Naive thymus-derived CD4-positive, alpha-beta T cell (primary cell): ENCODE measurements at places on chromosomes 7 and 10.

GRCh38 chr10:113226399-113226798 is 276.4 kb downstream of the TCF7L2 start:
- H3K4me1 ChIP-seq = no peaks in the 10 kb centered on the region
- H3K27me3 ChIP-seq = no peaks in the 10 kb centered on the region
- no peak overlapping the region for H3K27ac ChIP-seq
- no peaks in the 10 kb centered on the region for H3K36me3 ChIP-seq
- peak; percentile 40 for DNase-seq
- H3K4me3 ChIP-seq = no peak overlapping the region

DNA sequence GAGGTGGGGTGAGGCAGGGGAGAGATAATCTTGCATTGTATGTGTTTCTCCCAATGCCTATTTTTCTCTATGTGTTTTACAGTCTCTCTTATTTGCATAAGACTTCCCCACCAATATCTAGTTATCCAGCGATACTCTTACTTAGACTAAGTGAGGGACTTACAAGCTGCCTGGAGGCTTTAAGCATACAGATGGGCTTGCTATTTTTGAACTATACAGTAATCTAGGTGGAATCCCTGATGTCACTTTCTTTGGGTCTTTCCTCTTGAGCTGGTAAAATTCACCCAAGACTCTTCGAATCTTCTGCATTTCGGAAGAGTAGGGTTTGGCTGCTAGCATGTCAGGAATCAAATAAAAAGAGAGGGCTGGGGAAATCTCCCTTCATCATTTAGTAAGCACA is 76.6 kb downstream of the NDUFB2 start:
- no peak for DNase-seq
- no peaks in the 10 kb centered on the region for H3K4me1 ChIP-seq
- no peak overlapping the region for H3K4me3 ChIP-seq
- no peaks in the 10 kb centered on the region for H3K27me3 ChIP-seq
- H3K27ac ChIP-seq = no peak overlapping the region
- H3K36me3 ChIP-seq = peaks cover 58% of the 10 kb centered on the region

DNA sequence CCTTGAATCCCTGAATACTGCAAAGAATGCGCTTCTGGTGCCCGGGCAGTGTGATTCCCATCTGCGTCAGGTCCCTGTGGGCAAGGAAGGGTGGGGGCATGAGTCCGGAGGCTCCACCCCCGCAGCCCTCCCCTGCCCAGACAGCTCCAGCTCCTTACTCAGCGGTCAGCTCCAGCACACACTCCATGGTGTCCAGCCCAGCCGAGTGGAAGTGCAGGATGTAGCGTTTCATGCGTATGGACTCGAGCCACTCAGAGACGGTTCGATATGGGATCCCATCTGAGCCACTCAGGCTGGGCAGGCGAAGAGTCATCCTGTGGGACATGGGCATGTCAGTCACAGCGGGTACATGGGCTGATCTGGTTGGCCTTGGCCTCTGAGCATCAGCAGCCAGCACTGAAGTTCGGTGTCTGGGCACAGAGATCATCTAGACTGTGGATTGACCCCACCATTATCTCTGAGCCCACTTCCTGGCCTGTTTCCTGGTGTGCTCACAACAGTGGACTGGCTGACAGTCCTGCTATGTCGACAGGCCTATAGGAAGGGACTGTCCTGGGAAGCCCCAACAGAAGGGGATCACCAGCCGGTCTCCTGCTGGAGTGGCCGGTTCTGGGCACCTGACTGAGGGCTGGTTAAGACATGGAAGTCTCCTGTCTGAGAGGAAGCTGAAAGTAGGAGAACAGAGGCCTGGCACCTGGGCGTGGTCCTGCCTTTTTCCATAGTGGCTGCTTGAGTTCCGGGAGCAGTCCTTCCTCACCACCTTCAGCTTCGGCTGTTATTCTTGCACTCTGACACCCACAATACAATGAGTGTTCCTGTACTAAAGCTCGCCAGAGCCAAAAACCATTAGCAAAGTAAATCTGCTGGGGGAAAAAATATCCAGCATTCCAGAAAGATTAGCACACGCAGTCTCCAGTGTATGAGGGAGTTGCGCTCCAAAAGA is 10.6 kb downstream of the ZYX start:
- no peak overlapping the region for H3K4me3 ChIP-seq
- H3K27me3 ChIP-seq = no peaks in the 10 kb centered on the region
- no peak overlapping the region for H3K27ac ChIP-seq
- H3K36me3 ChIP-seq = no peaks in the 10 kb centered on the region
- no peaks in the 10 kb centered on the region for H3K4me1 ChIP-seq

DNA sequence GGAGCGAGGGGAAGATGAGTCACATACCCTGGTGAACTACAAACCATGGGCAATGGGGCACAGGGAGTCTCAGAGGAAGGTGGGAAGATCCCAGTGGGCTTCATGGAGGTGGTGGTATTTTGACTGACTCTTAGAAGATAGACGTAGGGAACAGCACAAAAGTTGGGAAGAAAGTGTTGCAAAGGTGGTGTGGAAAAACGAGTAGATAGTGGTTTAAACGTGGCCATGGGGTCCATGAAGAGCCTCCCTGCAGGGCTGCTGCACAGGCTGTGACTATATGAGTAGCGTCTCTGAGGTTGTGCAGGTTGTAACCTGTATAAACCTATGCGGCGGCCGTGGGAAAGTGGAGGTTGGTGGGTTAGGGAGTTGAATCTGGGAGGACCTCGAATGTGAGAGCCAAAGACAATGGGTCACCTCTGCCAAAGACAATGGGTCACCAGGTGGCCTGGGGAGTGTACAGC is 13.8 kb downstream of the LZTS2 start:
- H3K4me3 ChIP-seq = no peak overlapping the region
- H3K4me1 ChIP-seq = no peaks in the 10 kb centered on the region
- peaks cover 2% of the 10 kb centered on the region for H3K27me3 ChIP-seq
- H3K36me3 ChIP-seq = no peaks in the 10 kb centered on the region
- H3K27ac ChIP-seq = no peak overlapping the region

DNA sequence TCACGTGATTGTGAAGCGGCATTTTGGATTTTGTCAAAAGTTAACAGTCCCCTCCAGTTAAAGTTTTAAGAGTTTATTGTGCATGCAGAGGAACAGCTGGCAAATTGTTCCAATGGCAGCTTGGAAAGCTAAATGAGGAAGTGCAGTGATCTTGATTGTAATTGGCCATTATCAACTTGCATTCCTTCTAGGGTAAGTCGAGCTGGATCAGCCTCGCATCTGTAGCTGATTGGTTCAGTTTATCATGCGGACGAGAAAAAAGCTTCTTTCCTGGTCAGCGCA is 566 bp downstream of the ZNF789 start:
- H3K4me1 ChIP-seq = peaks cover 20% of the 10 kb centered on the region
- no peaks in the 10 kb centered on the region for H3K36me3 ChIP-seq
- peak overlapping the region; percentile 86 for H3K4me3 ChIP-seq
- peak overlapping the region; percentile 82 for H3K27ac ChIP-seq

- no peaks in the 10 kb centered on the region for H3K4me1 ChIP-seq
- no peak overlapping the region for H3K4me3 ChIP-seq
- H3K27ac ChIP-seq = no peak overlapping the region
- H3K36me3 ChIP-seq = no peaks in the 10 kb centered on the region
- no peak for DNase-seq
- no peaks in the 10 kb centered on the region for H3K27me3 ChIP-seq
Measured at GRCh38 chr7:120615703-120616102, 242.2 kb downstream of the TSPAN12 start.

- no peak overlapping the region for H3K4me3 ChIP-seq
- no peak for DNase-seq
- H3K4me1 ChIP-seq = no peaks in the 10 kb centered on the region
Measured at GRCh38 chr7:70271617-70272081, 673.4 kb downstream of the AUTS2 start.

DNA sequence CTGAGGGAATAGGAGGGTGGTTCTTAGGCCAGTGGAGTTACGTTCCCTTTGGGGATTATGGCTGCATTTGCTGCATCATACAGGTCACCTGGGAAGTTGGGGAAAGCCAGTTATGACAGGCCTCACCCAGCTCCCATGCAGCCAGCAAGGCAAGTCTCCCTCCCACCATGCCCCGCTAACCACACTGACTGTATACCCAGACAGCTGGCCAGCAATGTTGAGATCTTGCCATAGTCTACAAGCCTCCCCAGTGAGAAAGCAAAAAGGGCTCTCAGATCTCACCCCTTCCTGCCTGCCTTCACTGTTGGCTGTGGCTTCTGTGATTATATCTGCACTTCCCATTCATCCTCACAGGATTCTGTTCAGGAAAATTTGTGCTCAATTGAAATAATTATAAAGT is 133.3 kb upstream of the HGF start:
- no peaks in the 10 kb centered on the region for H3K36me3 ChIP-seq
- no peaks in the 10 kb centered on the region for H3K27me3 ChIP-seq
- H3K4me3 ChIP-seq = no peak overlapping the region
- DNase-seq = no peak
- no peaks in the 10 kb centered on the region for H3K4me1 ChIP-seq

GRCh38 chr10:89390476-89391225 is 1.8 kb upstream of the IFIT1 start:
- peaks cover 19% of the 10 kb centered on the region for H3K4me1 ChIP-seq
- H3K27me3 ChIP-seq = no peaks in the 10 kb centered on the region
- no peak overlapping the region for H3K27ac ChIP-seq
- no peaks in the 10 kb centered on the region for H3K36me3 ChIP-seq
- no peak for DNase-seq
- H3K4me3 ChIP-seq = no peak overlapping the region

DNA sequence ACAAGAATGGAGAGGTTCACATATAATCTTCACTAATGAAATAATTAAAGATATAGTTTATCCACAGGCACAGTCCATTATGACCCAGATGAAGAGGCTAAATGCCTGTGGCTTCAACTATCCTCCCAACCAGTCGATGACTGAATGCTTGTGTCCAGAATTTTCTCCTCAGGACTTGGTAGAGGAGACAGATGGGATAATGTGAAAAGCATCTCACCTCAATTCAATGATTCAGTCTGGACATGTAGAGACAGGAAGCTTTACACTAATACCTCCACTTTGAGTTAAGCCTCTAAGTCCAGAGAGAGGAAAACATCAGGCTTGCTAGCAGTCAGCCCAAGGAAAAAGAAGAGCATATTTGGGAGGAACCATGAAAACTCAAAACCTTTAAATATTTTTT is 59.1 kb upstream of the COL1A2 start:
- H3K4me3 ChIP-seq = no peak overlapping the region
- DNase-seq = no peak
- H3K27me3 ChIP-seq = no peaks in the 10 kb centered on the region
- no peak overlapping the region for H3K27ac ChIP-seq
- H3K36me3 ChIP-seq = no peaks in the 10 kb centered on the region

DNA sequence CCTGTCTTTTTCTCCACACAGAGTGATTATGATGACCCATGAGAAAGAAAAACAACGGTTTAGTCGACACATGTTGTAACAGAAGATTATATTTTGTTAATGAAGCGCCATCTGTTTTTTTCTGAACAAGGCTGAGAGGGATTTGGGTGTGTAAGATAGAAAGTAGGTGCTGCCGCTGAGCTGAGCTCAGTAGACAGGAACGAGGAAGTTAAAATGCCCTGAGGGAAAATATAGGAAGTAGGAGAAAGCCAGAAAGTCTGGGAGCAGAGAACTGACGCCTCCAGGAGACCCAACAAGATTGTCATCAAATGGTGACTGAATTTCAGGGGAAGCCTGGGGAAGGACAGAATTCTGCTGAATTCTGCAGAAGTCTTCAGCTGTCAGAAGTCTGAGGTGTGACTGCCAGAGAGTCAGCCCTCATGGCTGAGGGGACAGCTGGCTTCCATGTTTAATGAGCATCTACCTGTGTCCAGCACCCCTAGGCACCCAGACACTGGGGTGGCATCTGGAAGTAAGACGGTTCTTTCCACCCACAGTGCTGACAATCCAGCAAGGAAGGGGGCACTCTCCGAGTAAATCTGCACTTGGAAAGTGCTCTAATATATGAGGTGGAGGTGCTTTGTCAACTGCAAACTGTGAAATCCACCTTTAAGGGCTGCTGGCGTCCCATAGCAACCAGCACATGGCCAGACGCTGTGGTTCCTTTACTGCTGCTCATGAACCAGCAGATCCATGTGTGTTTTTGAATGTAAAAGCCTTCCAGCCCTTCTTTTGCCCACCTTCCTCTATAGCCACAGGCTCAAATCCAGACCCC is 12.5 kb upstream of the TSPAN15 start:
- H3K4me3 ChIP-seq = no peak overlapping the region
- no peaks in the 10 kb centered on the region for H3K36me3 ChIP-seq
- DNase-seq = no peak
- no peaks in the 10 kb centered on the region for H3K27me3 ChIP-seq
- H3K4me1 ChIP-seq = no peaks in the 10 kb centered on the region

DNA sequence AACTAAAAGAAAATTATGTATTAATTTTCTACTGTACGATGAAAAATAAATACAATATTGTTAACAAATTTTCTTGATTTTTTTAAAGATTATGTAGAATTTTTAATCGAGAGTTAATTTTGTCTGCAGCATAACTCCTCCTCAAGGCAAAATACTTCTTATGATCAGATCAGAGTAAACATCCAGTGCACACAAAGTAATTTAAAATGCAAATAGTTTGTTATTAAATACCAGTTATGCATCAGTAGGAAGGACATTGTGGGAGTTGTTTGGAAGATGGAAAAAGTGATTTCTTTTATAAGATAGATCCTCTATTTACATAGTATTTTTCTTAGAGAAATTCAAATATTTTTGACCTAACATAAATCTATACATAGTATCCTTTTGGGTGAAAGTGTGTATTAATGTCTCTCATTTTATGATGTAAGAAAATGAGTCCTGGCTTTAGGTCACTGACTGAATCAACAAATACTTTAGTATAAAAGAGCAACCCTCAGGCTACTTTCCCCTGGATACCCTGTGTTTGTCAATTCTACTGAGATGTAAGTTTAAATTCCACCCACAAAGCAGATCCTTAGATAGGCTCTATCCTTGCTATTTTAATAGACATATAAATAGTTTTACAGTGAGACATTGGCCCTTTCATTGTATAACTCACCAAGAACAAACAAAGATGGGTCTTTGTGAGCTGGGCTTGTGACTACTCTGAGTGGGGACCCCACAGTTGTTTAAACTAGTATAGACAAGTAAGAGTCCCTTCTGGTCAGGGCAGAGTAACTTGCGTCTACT is 1133.7 kb downstream of the GATA3 start:
- H3K27ac ChIP-seq = no peak overlapping the region
- no peaks in the 10 kb centered on the region for H3K27me3 ChIP-seq
- DNase-seq = no peak
- H3K4me3 ChIP-seq = no peak overlapping the region
- H3K36me3 ChIP-seq = no peaks in the 10 kb centered on the region

DNA sequence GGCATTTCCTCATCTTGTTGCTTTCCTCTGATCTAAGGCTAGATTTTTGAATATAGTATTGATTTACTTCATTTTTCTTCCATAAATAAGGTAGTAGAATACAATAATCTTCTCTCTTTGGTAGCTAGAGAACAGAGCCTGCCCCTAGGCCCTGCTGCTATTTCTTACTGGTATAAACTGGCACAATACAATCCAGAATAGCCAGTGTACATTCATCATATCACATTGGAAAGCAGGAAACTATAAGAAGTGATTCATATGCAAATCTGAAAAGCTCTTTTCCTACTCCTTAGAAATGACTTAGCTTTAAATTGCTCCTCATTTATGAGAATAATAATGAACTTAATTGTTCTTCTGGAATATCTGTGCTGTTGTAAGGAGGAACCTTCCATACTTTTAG is 100.2 kb downstream of the KCND2 start:
- no peaks in the 10 kb centered on the region for H3K36me3 ChIP-seq
- no peaks in the 10 kb centered on the region for H3K4me1 ChIP-seq
- DNase-seq = no peak
- no peaks in the 10 kb centered on the region for H3K27me3 ChIP-seq
